ENCODE measurements at places on chromosomes 6 and 20.

DNA sequence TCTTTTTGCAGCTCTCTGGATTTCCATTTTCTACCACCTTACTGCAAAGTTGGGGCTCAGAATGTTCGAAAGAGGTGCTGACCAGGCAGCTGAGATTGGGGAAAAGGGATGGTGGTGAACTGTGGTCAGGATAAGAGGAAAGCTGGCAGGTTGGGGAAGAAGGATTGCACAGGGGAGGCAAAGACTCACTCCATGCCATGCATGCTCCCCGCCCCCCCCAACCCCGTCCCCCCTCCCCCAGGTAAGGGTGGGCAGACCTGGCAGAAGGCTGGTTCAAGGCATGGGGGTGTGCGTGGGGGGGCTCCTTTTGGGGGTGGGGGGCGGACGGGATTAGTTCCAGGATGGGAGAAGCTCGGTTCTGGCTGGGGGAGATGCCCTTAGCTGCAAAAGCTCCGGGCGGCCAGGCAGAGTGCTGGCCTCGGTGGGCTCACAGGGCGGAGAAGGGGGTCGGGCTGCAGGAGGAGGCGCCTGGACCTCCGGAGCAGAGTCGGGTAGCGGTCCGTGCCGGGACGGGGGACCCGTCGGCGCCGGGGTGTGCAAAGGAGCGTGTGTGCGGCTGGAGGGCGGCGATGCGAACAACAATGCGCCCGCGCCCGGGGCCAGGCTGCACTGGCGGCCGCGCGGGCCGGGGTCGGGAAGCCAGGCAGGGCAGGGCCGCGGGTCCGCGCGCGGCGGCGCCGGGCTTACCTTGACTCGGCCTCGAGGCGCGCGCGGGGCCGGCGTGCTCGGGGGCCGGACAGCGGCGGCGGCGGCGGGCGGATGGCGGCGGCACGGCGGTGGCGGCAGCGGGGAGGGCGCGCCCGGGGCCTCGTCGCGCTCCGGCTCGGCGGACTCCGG lies 880 bp downstream of the ADNP start:
- peak; percentile 58 for DNase-seq

GRCh38 chr6:15287670-15288375 lies 42.0 kb downstream of the JARID2 start:
- DNase-seq: no peak

DNA sequence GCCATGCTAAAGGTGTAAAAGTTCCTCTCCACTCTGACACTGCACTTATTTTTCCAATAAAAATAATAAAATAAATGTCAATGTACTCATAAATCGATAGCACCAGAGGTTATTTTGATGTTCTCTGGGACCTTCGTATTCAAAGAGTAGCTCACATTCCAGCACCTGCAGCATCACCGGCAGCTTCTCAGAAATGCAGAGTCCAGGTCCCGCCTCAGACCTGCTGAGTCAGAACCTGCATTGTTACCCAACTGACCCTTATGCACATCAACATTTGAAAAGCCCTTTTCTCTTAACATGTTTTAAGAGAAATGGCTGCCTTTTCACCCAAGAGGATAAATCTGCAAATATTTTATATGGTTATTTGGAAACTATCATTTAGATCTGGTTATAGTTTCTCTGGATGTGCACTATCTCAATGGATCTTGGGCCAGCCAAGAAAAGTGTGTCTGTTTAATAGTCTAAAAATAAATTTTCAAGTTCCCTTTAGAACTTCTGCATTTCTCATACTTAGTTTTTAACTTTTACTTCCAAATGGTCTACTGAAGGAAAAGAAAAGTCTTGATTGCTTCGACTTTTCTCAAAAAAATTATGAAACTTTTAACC lies 216.2 kb upstream of the PRDM1 start:
- DNase-seq: no peak

GRCh38 chr20:12358006-12358654 lies 440.4 kb downstream of the BTBD3 start:
- no peak for DNase-seq

DNA sequence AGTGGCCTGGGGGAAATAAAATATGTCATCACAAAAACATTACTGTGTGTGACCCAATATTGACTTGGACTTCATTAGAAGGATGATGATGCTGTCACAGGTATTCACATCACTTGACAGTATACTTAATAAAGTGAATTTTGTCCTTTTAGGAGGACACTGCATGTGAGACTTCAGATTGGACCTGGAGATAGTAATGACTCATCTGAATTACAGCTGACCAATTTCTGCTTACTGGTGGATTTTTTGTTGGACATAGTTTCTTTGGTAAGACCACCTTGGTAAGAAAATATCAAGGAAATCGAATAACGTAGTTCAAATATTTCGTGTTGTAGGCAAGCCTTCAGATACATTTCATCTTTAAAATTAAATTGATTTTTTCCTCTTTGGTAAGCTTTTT lies 57.1 kb downstream of the DOP1A start:
- no peak for DNase-seq

DNA sequence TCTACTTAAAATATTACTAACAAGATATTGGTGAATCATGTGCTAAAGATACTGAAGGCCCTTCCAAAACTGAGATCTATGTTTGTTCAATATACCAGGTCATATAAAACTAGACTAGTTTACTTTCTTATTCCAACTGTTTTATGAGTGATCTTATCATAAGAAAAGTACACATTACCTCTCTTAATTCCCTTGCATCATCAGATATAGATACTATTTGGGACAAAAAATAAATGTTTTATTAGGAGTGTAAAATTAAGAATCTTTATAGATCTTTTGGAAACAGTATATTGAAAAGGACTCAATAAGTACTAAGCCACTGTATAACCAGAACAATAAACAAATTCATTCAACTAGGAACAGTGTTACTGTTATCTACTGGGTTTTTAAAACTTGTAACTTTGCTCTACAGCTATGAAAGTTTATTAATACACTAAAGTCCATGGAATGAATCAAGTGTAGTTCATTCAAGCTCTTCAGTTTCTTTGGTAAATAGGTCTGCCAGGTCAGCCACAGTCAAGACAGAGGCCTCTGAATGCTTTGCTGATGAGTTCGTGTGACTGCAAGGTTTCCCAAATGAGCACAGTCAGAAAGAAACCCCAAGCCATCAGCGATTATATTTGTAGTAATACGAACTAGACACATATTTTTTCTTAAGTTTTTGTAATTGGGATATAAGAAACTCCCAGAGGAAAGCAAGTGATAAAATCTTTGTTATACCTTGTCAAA lies 71.8 kb upstream of the FBXO30 start:
- no peak for DNase-seq

GRCh38 chr6:11018225-11018624 lies 25.9 kb downstream of the ELOVL2 start:
- DNase-seq: no peak

DNA sequence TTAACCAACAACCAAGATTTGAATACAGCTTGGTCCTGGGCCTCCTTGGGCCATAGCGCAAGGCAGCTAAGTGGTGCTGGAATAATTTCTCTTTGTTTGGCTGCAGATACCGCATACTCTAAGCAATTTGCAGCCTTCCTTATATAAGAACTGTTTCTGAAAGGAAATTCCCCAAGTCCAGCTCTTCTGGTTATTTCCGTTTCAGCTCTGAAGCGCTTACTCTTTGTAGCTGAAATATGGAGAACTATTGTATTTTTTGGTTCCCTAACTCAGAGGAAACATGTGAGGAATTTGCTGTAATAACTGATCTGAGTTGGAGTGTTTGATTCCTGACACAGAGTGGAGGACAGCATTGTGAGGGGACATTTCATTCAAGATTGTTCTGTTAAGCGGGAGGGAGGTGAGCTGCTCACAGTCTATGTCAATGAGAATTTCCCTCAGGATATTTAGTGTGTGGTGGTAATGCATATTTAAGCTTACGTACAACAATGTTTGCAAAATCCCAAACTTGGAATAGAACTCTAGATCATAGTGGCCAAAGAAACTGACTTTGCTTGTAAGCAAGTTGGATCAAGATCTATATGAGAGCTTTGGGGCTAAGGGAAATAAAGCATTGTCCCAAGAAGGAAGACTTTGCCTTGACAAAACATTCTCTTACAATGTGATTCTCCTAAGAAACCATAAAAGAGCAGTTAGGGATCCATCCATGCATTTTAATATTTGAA lies 576.6 kb upstream of the FLRT3 start:
- DNase-seq: peak; percentile 60

DNA sequence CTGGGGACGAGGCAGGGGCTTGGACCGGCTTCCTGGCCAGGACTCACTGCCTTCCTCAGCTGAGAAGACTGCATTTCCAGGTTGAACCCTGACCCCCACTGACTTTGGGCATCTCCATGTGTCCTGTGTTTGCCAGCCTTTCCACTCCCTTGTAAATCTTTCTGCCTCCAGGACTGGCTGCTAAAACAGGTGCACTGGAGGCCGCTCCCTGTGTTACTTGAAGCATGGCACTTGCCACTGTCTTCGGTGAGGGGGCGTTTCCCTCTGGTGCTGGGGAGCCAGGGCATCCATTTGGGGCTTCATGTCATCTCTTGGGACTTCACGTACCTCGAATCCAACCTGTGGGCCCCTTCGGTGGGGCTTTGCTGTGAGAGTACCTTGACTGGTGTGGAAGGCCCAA lies 6.7 kb upstream of the RBM38 start:
- no peak for DNase-seq

DNA sequence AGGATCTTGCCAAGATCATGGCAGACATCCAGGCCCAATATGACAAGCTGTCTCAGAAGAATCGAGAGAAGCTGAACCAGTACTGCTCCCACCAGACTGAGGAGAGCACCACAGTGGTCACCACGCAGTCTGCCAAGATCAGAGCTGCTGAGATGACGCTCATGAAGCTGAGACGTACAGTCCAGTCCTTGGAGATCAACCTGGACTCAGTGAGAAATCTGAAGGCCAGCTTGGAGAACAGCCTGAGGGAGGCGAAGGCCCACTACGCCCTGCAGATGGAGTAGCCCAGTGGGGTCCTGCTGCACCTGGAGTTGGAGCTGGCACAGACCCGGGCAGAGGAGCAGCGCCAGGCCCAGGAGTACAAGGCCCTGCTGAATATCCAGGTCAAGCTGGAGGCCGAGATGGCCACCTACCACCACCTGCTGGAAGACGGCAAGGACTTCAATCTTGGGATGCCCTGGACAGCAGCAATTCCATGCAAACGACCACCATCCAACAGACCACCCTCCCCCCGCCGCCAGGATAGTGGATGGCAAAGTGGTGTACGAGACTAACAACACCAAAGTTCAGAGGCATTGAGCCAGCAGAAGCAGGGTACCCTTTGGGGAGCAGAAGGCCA lies 44.7 kb upstream of the GRM4 start:
- no peak for DNase-seq

DNA sequence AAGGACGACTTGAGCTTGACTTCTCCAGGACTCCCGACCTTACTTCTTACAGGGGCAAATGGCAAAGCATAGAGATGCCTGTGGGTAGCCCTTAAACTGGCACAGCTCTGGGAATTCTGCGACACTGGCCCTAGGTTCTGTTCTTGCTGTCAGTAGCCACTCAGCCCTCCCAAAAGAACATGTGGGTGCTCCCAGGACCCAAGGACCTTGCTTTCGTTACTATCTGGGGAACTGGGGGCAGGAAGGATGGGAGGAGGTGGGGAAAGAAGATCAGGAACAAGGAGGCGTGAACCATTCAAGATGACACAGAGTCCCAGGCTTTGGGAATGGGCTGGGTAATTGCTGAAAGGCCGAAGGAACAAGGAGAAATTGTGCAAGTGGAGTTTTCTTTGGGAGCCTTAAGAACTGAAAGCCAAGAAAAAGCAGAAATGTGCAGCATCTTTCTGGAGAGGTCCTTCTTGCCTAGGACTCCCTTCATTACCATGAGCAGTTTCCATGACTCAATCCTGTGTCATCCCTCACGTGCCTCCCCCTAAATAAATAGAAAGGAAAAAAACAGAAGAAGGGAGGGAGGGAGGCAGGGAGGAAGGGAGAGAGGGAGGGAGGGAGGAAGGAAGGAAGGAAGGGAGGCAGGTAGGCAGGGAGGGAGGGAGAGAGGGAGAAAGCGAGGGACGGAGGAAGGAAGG lies 284.6 kb upstream of the FOXQ1 start:
- no peak for DNase-seq

DNA sequence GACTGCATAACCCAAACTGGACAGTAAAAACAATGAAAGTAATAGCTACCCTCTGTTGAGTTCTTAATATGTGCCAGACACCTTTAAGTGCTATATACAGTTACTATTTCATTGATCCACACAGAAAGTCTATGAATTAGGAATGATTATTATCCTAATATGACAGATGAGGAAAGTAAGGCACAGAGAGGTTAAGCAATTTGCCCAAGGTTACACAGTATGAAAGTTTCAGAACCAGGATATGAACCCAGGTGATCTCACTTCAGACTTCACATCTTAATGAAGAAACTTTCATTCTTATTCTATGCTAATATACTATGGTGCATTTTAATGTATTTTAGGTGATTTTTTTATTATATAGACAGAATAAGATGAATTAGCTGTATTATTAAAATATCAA lies 40.6 kb upstream of the RIPPLY2 start:
- no peak for DNase-seq

GRCh38 chr6:40819182-40819834 lies 219.7 kb downstream of the UNC5CL start:
- no peak for DNase-seq

GRCh38 chr6:46645265-46645664 lies 7.4 kb downstream of the CYP39A1 start:
- DNase-seq: no peak

- DNase-seq: no peak
Observed at GRCh38 chr6:29845405-29846006, 17.9 kb downstream of the HLA-G start.

GRCh38 chr20:19742974-19743639 lies 15.0 kb upstream of the RIN2 start:
- no peak for DNase-seq

GRCh38 chr20:22795871-22796270 lies 211.5 kb upstream of the FOXA2 start:
- DNase-seq: peak; percentile 92

Data from muscle of back (tissue), 13 donors.